Endothelial cell (in vitro differentiated cells): ENCODE measurements at places on chromosomes 5 and 9.
A peak's percentile ranks its signal among the peaks of the same experiment; 100 is the strongest.

GRCh38 chr5:134029156-134029555 lies 24.4 kb upstream of the VDAC1 start:
- no peak for DNase-seq

DNA sequence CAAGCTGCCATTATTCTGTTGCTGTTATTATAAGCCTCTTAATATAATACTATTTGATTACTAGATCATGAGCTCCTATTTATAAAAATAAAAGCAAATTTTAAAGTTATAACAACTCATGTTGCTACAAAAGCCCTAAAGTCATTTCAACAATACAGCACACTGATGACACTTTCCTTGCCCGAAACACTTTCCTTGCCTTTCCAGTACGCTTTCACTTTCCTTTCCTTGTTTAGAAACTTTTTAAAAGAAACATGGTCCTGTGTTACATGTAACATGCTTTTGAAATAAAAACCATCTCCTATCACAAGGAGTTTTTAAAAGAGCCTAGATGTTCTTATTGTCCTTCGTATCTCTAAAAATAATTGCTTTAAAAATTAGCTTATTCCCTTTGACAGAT lies 688.4 kb downstream of the PTPRD start:
- DNase-seq, result no peak

GRCh38 chr5:86977190-86977589 lies 290.5 kb upstream of the RASA1 start:
- DNase-seq, result no peak

GRCh38 chr5:23268136-23268535 lies 239.3 kb upstream of the PRDM9 start:
- DNase-seq, result no peak

DNA sequence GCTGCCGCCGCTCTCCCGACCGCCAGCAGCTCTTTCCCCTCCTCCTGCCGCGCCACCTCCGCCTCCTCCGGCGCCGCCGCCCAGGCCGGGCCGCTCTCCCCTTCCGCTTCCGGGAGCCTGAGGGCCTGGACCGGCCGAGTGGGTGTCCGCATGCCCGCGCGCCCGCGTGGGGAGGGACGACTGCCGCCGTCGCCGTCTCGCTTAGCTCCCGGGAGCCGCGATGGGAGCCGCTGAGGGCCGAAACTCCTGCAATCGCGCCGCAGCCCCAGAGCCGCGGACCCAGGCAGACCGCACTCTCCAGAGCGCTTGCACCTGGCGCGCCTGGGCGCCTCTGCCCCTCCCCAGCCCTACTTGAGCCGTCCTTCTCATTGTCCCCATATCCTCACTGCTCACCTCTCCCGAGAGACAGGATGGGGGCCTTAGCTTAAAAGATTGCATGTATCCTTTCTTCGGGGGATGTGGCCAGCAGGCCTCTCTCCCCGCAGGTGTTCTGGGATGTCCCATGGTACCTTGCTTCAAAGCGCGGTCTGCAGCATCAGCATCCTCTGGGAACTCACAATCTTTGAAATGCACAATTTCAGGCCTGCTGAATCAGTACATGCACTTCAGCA lies at the start of gene ZDHHC21:
Gene ZDHHC21 (minus strand): TSS at position 182 of the 611 bp plus-strand sequence. CDS start 19,092 bp downstream, outside the sequence.
- peak; percentile 56 for DNase-seq

DNA sequence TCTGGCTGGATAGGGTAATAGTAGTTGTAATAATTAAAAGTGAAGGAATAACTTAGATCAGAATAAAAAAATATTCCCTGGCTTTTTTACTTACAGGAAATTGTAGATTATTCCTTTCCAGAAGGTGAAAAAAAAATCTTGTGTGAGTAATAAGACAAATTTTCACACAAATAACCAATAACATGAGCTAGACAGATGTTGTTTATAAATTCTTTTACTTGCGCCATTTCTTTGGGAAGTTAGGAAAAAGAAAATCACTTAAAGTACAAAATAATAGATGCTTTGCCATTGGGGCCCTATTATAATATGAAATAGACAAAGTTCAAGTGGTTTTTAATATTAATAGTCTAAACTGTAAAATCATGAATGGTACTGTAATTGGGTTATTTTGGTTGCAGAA lies 204.1 kb downstream of the ARRDC3 start:
- DNase-seq, result no peak

GRCh38 chr9:113215132-113215531 lies 5.9 kb downstream of the FKBP15 start:
- DNase-seq, result no peak

GRCh38 chr5:72770266-72770665 lies 46.2 kb upstream of the TNPO1 start:
- no peak for DNase-seq

DNA sequence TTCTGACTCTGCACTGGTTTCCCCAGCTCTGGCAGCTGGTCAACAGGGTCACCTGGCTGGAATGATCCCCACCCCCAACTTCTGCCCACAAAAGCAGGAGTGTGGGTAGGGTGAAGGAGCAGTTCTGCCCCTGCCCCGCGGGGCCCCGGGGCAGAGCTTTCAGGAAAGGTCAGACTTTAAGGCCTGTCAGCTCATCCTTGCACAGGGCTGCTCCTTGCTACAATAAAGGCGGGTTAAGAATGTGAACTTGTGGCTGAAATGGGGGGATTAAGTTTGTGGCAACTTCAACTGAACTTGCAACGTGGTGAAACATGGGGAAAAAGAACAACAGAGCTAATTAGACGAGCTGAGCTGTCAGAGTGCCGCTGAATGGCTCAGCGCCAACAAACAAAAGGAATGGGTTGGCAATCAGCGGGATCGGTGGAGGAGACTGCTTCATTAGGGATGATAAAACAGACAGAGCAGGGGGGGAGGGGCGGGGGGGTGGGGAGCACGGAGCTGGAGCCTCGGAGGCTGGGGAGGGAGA lies 50.8 kb downstream of the CRB2 start:
- no peak for DNase-seq

DNA sequence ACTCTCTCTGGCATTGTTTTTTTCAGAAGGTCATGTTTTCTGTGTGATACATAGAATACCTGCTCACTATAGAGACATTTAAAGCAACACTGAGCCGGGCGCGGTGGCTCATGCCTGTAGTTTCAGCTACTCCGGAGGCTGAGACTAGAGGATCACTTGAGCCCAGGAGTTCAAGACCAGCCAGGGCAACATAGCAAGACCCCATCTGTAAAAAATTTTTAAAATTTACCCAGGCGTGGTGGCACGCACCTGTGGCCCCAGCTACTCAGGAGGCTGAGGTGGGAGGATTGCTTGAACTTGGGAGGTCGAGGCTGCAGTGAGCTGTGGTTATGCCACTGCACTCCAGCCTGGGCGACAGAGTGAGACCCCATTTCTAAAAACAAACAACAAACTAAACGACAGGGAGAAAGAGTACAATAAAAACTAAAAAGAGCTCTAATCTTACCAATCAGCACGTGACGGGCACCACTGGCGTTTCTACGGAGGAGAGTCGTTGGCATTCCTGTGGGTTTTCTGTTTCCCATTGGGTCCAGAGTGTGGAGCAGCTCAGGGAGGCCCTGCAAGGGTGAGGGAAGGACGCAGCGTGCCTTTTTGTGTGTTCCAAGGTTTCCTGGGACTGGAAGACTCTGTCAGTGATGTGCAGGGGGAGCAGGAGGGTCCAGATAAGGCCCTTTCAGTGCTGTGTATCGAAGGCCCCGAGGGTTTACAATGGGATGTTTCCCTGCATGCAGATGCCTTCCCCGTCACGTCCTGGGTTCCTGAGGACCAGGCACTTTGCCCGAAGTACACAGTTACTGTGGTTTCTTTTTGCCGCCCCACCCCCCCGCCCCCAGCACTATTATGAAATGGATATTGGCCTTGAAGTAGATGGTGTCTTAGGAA lies 7.2 kb upstream of the RNU6ATAC start:
- DNase-seq, result no peak

GRCh38 chr9:136352682-136353081 lies 10.9 kb downstream of the DNLZ start:
- DNase-seq, result no peak

- DNase-seq, result no peak
These were observed 575.7 kb upstream of the ACO1 start for GRCh38 chr9:31808766-31809165.

GRCh38 chr5:125023673-125024072 lies 277.2 kb upstream of the ZNF608 start:
- DNase-seq, result no peak

DNA sequence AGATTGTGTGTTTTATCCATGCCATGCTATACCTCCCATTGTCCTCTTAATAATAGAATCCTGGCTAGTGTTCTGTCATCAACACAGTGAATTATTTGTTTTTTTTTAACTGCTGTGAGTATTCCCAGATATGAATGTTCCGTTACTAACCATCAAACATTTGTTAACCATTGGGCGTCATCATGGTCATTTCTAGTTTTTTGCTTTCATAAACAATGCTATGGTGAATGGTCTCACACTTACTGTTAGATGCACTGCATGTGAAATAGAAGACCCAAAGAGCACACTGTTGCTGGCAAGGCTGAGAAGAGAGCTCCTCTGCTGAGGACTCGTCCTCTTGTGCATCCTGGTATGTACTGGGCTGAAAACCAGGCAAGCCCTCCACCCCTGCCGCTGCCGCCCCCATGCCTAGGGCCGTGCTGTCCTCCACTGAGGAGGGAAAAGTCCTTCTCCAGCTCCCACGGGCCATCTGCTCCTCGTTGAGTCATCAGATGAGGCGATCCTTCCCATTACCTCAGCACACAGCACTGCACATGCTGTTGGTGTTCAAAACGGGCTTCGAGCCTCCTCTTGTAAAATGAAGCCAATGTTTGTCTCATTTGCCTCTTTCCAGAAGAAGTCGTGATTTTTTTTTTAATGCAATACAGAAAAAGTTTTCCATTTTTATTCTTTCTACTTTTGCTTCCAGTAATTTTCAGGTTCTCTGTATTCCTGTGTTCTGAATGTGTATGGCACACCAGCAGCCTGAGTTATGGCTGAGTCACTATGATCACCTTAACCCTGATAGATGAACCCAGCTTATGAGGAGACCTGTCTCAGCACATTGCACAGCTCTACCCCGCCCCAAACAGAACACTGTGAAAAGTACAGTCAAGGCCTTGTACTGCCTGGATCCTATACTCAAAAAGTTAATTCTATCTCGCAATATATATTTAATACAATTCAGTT lies 219.0 kb downstream of the AOPEP start:
- no peak for DNase-seq

- DNase-seq, result no peak
These were observed 174.4 kb downstream of the CARTPT start for GRCh38 chr5:71893451-71893850.

- DNase-seq, result no peak
These were observed 29.8 kb downstream of the SPIN1 start for GRCh38 chr9:88418025-88418424.

DNA sequence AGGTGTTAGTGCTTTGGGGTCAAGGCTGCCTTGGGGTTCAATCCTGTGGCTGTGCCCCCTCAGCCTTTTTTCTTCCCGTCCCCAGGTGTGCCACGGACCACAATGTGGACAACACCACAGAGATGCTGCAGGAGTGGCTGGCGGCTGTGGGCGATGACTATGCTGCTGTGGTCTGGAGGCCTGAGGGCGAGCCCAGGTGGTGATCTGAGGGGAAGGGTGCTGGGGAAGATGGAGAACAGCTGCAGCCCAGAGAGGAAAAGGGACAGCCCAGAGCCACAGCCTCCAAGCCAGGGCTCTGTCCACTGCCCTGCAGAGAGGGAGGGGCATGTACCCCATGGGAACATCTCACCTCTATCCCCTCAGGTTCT lies 2.1 kb downstream of the CERCAM start:
- DNase-seq, result no peak

DNA sequence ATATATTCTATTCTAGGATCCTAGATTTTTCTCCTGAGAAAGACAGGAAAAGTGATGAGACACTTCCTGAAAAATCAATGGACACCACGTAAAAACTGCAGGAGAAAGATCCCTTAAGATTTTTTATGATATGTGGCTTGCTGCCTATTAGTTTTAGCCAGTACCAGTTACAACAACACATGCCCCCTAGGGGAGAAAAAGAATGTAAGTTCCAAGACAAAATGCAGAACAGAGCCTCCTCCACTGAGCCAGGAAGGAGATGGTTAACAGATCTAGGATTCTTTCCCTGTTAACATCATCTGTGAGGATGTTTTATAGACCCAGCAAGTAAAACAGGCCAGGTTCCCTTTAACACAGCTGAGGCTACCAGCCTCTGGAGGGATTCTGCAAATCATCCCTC lies 574.7 kb downstream of the TLE4 start:
- no peak for DNase-seq

DNA sequence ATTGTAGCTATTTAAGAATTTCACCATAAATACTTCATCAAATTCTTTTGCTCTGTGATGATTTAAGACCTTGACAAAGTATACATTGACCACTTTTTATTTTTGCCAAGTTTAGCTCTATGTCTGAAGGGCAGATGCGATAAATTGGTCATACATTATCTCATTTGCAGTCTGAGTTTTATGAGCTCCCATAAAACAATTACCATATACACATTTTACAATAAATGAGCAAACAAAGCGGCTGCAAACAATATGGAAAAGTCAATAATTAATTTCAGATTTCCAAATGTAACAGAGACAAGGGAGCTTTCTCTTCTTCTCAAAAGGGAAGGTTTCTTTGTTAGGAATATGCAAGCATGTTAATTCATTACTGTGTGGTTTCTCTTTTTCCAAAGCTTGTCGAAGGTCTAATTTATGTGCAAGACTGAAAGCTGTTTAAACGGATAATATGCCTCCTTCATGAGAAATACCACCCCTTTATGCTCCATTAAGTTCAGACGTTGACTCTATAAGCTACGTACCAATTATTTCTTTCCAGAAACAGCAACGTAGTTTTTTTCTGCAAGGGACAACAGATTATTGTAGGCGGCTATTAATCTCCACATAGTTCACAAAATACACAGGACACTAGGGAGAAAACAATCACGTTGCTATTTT lies 7.0 kb upstream of the IZUMO3 start:
- no peak for DNase-seq

DNA sequence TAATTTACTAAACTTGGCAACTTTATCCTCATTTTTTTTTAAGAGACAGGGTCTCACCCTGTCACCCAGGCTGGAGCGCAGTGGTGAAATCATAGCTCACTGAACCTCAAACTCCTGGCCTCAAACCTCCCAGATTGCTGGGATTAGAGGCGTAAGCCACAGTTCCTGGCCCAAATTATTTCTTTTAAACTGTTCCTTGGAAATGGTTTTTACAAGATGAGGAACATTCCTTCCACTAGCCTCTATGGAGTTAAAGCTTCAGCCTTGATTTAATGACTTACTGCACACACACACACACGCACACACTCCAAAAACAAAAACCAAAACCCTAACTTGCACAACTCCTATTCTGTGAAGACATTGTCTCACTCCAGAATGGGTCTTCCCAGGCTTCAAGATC lies 77.2 kb upstream of the TARS1 start:
- no peak for DNase-seq
